ENCODE measurements at places on chromosomes 11 and 22. TPM values are rescaled to one million over a fixed set of nuclear protein-coding genes. Genes with fewer than 3 reads are reported as not detected.

Gene PTDSS2
- 100 TPM for total RNA-seq

Gene LINC01488
- total RNA-seq, result not detected

Gene OR51E2
- not detected for total RNA-seq

Gene PVALB
- total RNA-seq, result not detected

Gene CSNK2A3
- 0.90 TPM for total RNA-seq

Measured in tibial nerve (tissue), 4 donors.